Stimulated activated CD4-positive, alpha-beta T cell treated with anti-CD3 and anti-CD28 coated beads, Interleukin-1b, Interleukin-23, amount 100 ng/mL, for 4 hours (primary cell): ENCODE measurements at places on chromosomes 5 and 9.

DNA sequence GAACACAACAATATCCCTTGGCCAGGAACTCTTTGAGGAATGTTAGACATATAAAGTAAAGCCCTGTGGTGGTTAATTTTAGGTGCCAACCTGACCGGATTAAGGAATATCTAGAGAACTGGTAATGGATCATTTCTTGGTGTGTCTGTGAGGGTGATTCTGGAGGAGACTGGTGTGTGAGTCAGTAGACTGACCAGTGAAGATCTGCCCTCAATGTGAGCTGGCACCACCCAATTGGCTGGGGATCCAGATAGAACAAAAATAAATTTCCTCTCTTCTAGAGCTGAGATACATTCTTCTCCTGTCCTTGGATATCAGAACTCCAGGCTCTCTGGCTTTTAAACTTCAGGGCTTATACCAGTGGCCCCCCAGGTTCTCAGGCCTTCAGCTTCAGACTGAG, 56.2 kb upstream of the TNPO1 start:
- DNase-seq: no peak

DNA sequence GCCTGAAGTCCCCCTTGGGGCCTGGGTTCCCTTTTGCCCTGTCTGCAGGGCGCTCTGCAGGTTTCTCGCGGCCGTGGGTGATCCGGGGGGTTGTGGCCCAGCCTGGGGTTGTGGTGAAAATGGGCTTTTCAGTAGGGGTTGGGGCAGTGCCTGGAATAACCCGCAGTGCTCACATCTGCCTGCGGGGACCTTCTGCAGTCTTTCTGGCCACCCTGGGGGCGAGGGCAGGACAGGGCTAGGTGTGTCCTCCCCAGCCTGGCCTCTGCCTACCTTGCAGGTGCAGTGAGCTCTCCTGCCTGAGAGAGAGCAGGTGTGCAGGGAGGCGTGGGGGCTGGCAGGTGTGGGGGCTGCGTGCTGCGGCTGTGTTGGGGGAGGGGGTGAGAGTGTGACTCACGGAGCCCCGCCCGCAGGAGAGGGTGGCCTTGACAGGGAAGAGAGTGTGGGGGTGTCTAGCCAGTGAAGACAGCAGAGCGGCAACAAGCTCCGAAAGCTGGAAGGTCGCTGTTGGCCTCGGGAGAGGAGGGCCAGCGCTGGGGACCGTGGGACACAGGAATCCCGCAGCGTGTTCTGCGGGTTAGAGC, 131.4 kb downstream of the MRPL36 start:
- no peak for DNase-seq

DNA sequence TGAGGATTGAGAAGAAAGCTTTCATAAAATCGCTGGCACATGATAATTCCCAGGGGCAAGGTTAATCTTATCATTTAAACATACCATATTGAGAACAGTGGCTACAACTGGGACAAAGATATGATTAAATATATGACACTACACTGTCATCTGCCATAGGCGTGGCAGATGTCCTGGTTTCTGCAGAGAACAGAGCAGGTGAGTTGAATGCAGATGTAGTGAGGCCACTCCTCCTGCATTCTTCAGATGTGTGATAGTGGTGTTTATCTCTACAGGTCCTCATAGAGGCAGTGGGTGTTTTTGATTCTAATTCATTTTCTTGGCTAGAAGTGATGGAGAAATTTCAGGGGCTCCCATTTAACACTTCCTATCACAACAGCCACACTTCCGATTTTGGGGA, 237.0 kb upstream of the CDH9 start:
- no peak for DNase-seq

GRCh38 chr9:124468061-124468740, 17.9 kb downstream of the ADGRD2 start:
- DNase-seq: no peak

DNA sequence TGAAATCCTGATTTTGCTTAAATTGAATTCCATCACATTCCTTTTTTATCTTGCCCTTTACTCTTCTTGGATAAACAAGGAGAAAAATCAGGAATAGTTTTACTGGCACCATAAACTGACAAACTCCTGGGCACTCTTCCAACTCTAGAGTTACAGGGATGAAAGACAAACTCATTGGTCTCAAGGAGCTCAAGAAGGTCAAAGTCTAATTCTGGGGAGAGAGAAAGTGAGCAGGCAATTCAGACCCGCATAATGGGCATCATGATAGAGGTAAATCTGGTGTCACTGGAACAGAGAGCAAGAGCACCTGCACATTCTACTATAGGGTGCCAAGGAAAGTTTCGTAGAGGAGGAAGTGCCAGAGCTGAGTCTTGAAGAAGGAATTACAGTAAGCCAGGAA, 64.8 kb downstream of the GRIN3A start:
- no peak for DNase-seq

DNA sequence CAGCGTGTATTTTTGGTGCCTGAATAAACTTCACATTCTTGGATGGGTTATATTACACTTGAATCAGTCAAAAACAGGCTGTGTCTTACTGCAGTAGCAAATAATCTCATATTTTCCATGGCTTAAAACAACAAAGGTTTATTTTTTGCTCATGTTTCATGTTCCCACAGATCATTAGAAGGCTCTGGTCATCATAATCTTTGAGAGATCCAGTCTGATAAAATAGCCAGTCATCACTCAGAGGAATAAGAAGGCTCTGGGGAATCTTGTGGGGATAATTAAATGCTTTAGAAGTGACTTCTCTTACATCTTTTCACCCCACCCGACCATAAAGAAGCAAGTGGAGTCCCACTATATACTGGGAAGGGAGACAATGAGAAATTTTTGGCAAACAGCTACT, 417.7 kb downstream of the PSAT1 start:
- DNase-seq: no peak

GRCh38 chr9:119968836-119969707, 599.8 kb upstream of the BRINP1 start:
- no peak for DNase-seq

- no peak for DNase-seq
Observed at GRCh38 chr9:89911721-89912604, 307.2 kb downstream of the GADD45G start.

DNA sequence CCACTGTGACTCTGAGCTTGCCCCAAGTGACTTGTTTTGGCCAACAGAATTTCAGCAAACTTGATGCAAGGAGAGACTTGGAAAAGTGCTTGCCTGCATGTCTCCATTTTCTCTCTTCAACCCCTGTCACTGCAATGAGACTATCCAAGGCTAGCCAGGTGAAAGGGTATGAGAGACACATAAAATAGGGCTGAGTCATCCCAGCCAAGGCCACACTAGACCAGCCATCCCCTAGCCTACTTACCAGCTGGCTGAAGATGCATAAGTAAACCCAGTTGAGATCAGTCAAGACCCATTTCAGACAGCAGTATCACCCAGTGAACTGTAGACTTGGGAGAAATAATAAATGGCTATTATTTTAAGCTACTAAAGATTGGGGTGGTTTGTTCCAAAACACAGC, 52.9 kb upstream of the VLDLR start:
- no peak for DNase-seq

DNA sequence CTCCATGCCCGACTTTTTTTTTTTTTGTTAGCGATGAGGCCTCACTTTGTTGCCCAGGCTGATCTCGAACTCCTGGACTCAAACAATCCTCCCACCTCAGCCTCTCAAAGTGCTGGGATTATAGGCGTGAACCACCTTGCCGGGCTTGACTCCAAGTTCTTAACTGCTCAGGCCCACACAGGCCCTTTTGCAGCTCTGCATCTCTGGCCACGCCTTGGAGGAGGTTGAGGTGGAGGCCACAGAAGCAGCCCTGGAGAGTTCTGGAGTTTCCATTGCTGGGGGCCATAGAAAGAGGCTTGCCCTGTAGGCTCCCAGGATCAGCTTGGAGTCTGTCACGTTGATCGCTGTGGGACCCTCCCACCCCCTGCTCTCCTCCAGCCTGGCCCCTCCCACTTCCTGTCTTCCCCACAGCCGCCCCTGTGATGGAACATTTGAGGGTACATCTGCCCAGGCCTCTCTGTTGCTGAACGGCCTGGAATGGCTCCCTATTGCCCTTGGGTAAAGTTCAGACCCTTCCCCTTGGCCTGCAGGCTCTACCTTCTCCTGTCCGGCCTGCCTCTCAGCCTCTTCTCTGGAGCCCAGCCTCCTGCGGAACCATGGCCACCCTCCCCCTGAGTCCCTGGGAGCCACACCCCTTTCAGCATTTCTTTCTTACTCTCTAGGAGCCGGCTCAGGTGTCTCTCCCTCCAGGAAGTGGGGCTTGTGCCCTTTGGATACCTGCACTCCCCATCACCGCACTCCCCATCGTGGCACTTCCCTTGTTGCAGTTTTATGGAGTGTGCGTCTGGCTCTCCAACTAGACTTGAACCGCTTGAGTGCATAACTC, 30.4 kb upstream of the IER5L start:
- peak; percentile 26 for DNase-seq

- no peak for DNase-seq
Observed at GRCh38 chr5:108634617-108635288, 112.9 kb upstream of the FER start.

DNA sequence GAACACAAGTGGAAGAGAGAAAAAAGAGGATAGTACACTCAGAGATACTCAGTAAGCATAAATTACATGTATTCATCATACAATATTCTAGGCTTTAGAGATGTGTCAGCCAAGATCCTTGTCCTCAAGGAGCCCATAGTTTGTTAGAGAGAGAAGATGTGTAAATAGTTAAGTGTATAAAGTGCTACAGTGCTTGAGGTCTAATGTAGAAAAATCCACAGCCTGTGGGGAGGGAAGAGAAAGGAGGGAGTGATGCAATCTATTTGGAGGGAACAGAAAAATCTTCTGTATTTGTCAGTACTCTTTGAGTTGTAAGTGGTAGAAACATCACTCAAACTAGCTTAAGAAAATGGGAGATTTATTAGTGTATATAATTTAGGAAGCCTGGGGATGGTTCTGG, 81.9 kb downstream of the PALM2AKAP2 start:
- no peak for DNase-seq
